ENCODE measurements at places on chromosomes 5 and 9.

GRCh38 chr9:35903049-35903448 is 3.0 kb upstream of the HRCT1 start:
- no peak for DNase-seq

- no peak for DNase-seq
Observed at GRCh38 chr5:11851965-11852716, 52.1 kb downstream of the CTNND2 start.

- DNase-seq, result no peak
Observed at GRCh38 chr5:159033351-159033657, 66.4 kb downstream of the EBF1 start.

GRCh38 chr5:15938961-15939360 is 240.6 kb downstream of the MARCHF11 start:
- no peak for DNase-seq

DNA sequence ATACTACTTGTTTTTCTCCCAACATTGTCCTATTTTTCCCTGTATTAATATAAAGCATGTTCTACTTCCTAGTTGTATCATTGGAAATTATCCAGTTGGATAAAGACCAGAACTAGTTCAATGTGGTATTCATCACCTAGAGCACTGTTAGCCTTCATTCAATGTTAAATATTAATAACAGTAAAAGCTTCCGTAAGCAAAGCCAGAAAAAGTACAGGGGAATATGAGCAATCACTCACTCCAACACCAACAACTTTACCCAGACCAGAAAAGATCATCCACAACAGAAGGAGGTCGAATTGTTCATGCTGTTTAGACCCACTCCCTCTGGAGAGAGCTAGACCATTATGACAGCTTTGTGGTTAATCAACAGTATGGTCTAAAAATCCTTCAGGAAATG is 728.4 kb downstream of the MAT2B start:
- no peak for DNase-seq

DNA sequence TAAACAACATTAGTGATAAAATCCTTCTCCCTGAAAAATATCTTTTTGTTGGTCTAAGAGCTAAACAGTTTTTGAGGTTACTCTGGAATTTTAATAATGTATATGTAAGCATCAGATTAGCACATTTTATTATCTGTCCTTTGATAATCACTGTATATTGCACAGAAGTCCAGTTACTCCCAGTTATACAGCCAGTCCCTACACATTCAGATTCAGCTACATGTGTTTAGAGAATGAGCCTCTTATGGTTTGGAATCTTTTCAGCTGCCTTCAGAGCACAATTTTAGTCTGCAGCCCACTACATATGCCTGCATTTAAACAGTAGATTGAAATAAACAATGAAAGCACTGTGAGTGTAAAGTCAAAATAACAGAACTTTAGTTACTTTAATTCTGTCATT is 438.2 kb downstream of the ARHGEF28 start:
- no peak for DNase-seq

DNA sequence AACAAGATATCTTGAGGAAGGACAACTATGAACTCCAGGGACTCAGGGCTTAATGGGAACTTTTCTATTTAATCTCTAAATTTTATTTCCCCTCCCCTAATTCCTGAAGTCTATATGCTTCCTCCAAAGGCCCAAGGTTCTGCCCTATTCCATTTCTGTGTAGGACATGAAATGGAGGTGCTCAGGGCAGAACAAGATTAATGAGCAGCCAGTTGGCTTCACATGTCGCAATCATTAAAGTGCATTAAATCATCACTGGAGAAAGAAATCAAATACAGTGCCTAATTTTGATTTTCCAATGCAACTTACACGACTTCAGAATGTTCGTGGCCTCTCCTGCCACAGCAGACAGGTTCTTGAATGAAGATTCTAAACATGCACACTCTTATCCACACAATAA is 862.1 kb downstream of the PTPRD start:
- no peak for DNase-seq

- no peak for DNase-seq
Observed at GRCh38 chr5:96839071-96839592, 31.4 kb upstream of the ERAP1 start.

- no peak for DNase-seq
Observed at GRCh38 chr5:112119969-112120368, 299.1 kb downstream of the EPB41L4A start.

DNA sequence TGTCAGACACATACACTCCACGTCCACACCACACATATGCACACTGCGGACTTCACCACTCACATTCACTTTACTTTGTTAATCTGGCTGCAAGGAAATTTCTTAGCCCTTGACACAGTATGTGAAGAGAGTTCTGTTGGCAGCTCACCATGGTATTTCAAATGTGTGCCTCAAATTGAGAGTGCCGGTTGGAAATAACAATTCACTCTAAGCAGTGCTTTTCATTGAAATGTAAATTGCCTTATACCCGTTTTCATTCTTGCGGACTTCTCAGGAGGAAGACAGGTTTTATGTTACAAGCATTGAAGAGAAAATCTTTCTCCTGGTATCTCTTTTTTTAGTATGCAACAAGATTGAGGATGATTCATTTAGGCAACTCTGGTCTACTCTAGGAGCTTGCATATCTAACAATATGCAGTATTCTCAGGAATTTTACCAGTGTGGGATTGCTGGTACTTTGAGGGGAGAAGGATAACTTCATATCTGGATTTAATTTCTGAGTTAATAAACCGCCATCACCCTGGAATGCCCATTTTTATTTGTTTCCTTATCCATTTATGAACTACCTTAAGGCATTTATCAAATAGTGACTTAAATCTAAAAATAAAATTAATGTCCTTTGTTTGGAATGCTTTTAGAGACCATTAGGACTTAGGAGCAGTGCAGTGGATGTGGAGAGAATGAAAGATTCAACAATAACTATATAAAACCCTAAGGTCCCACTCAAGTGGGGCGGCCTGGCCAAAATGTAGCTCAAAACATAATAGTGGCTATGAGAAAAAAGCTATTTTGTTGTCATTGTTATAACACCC is 87.0 kb downstream of the IQGAP2 start:
- no peak for DNase-seq

GRCh38 chr5:10304932-10305331 is 2.8 kb downstream of the CMBL start:
- DNase-seq, result no peak

GRCh38 chr5:2737273-2738155 is 14.0 kb downstream of the IRX2 start:
- no peak for DNase-seq

DNA sequence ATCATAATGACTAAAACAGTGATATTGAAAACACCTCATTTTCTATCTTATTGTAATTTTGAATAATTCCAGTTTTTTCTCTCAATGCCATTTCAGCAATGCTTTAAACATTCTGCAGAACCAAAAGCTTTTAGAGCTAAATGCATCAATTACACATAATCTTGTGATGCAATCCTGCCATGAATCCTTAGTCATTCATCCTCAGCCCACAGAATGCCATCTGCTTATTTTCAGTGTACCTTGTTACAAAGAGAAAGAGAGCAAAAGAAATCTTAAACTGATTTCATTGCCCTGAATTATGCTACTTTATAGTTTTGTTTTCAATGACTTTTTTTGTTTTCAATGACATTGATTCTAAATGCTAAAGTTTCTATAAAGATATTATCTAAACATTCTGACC is 1234.8 kb upstream of the C9orf72 start:
- no peak for DNase-seq

GRCh38 chr9:110606179-110606790 is 26.7 kb upstream of the SVEP1 start:
- DNase-seq, result no peak

DNA sequence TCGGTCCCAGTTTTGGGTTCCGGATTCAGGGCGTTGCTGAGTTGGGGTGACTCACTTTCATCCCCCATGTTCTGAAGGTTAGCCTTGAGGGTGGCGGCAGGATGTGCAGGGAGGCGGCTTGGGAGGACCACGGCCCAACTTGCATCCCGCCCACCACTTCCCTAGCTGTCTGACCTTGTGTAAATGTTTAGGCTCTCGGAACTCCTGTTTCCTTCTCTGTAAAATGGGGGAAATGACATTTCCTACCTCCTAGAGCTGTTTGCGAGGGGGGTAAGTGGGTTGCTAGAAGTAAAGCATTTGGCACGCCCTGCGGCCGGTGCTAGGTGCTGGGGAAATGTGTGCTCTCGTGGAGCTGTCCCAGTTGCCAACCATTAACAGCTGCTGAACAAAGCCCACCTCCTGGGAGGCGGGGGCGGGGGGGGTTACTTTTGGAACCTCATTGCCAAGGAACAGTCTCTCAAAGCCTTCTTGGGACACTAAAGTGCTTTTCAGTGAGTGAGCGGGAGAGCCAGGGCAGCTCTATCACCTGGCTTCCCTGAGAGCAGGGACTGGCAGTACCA is 27.5 kb downstream of the PTGES2 start:
- DNase-seq, result no peak

DNA sequence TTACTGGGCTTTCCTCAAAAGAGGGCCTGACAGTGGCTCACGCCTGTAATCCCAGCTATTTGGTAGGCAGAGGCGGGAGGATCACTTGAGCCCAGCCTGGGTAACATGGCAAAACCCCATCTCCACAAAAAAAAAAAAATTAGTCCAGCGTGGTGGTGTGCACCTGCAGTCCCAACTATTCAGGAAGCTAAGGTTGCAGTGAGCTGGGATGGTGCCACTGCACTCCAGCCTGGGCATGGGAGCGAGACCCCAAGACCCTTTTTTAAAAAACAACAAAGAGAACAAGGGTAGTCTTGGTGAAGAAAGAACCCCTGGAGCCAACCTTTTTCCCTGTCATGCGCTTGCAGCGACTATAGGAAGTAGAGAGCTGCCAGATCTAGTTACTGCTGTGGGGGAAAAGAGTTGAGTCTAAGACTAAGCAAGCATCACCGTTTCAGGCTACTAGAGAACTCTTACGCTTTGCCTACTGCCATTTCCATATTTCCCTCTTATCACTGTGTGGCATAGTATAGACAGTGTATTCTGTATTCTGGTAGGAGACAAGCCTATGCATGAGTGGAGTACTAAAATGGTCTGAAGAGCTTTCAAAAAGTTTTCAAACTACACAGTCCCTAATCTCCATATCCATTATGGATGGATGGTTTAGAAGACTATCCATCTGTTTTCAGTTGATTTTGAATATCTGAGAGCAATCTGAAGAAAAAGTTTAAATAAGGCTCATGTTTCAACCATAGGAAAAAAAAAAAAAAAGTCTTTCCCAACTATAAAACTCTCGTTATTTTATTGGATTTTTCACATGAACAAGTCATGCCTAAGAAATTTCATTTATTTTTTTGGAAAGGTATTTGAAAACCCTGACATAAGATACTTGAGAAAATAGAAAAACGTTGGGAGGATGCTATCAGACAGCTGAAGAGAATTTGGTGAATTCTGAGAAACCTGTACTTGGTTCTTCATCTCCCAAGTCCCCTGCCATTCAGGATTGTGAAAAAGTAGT is 2.6 kb downstream of the C9orf40 start:
- no peak for DNase-seq
